ENCODE measurements at places on chromosomes 5 and 9. TPM values are rescaled to one million over a fixed set of nuclear protein-coding genes. Genes with fewer than 3 reads are reported as not detected.

DNA sequence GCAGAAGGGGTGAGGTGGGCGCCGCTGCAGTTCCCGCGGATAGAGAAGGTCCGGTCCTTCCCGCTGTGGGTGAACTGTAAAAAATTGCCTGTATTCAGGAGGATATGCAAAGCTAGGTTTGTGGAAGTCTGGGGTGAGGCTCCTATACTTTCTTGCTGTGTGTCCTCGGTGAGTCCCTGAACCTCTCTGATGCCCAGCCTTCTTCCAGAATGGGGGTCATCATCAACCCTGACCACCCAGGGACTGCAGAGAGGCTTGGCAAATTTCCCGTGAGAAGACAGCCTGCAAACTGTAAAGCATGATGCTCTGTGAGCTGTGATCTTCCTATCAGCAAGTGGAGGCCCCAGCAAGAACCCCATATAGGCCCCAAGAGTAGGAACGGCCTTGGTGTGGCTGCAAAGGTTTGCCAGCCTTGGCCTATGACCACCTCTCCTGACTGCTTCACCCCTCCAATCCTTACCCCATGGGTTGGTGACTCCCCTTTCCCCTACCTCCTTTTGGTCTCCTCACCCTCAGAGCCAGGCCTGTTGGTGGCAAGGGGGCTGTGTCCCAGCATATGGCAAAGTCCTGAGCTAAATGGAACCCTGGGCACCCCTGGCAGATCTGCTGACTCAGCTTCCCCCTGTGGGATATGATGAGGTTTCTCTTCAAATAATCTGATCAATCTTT is 760 bp downstream of the ALDH1B1 start:
- no peak for DNase-seq

GRCh38 chr5:77984587-77984986 is 208.4 kb upstream of the TBCA start:
- no peak for DNase-seq

SLC45A2 gene
- polyA plus RNA-seq = 0.55 TPM

DNA sequence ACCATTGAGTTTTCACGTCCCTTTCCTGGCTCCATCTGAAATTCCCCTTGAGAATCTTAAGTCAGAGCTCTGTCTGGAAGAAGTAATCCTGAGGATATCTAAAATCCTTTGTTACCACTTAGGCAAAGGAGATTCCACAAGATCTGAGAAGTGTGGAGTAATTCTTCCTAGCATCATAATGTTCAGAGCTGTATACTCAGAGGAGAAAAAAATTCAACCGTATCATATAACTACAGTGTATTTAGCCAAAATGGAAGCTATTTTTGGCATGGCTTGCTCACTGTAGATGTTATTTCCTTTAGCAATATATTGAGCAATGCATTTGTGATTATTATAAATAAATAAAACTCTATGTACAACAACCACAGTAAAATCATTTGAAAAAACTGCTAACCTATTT is 1858.4 kb downstream of the EFNA5 start:
- DNase-seq = no peak

CBY3 gene
- polyA plus RNA-seq = not detected

DNA sequence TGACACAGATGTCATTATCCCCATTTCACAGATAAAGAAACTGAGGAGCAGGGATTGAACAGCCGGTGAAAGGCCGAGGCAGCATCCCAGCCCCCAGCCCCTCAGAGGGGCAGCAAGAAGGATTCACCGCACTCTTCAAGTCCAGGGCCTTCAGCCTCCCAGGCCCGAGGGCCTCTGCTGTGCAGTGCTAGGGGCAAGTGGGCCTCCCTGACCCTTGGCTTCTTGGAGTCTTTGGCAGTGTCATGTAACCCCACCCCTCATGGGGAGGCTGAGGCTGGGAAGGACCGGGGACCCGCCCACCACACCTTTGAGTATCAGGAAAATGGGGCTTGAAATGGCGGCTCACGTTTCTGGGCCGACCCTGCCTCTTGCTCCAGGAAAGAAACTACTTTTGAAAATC is 28.7 kb upstream of the RXRA start:
- DNase-seq = no peak

Data from right renal pelvis (tissue), 4 donors.